ENCODE measurements at places on chromosomes 12 and 14.
A peak's percentile ranks its signal among the peaks of the same experiment; 100 is the strongest.

DNA sequence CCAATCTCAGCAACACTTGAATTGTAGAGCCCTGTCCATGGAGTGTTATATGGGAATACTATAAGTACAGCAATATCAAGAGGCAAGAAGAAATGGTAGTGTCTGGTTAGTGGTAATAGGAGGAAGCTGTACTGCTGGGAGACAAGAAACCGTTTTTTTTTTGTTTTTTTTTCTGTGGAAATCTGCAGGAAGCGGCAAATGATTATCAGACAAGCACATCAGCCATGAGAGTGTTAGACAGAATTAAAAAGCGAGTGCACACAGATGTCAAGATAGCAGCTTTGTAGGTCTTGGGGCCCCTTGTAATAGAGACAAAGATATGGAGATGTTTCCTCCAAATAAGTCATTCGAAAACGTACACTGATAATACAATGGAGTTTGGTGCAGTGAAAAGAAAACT is 6.7 kb downstream of the TESPA1 start:
- peaks cover 97% of the 10 kb centered on the region for H3K36me3 ChIP-seq
- H3K4me1 ChIP-seq, result peaks cover 94% of the 10 kb centered on the region
- H3K27me3 ChIP-seq, result no peaks in the 10 kb centered on the region
- H3K4me3 ChIP-seq, result peak overlapping the region; percentile 84

DNA sequence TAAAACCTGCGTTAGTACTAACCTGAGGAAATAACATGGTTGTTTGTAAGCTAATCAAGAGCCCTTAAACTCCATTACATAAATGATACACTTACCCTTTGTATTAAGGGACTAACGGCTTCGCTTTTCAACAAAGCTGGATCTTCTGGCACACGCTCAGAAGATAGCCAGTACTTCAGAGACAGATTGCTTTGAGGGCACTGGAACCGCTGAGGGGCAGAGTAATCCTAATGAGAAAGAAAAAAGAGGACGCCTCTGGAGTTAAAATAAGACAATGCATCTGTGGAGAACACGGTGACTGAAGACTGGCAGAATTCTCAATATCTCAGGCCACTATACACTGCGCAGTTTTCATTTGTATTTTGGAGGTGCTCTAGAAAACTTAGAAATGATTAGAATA is 1.5 kb upstream of the KTN1 start:
- H3K36me3 ChIP-seq, result peaks cover 29% of the 10 kb centered on the region
- H3K27me3 ChIP-seq, result no peaks in the 10 kb centered on the region
- peaks cover 35% of the 10 kb centered on the region for H3K4me1 ChIP-seq
- no peak for DNase-seq
- peak overlapping the region; percentile 91 for H3K4me3 ChIP-seq

DNA sequence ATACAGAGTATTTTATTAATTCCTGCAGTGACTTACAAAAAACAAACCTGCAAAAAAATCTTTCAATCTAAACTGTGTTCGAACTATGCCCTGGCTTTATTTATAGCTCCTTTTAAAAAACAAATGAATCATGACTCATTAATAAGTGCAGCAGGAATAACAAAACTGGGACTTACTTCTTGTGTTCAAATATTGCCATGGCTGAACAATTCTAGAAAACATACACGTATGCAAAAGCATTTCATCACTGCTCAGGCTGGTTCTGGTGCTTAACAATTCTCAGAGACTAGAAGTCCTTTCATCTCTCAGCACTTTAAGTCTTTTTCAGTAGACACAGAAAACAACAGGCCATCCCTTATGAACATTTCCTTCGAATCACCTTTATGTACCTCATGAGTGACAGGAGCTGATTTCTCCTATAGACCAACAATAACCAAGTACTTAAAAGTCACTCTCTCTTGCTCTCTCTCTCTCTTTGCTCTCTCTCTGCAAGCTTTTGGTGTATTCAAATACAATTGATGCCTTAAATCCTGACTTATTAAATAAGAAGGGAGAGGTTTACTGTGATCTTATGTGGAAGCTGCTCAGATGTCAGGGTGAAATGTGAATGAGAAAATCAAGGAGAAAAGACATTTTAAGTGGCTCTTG is 268.8 kb downstream of the TTC8 start:
- DNase-seq, result no peak
- no peak overlapping the region for H3K4me3 ChIP-seq
- no peaks in the 10 kb centered on the region for H3K36me3 ChIP-seq
- H3K4me1 ChIP-seq, result no peaks in the 10 kb centered on the region
- H3K27me3 ChIP-seq, result no peaks in the 10 kb centered on the region

- DNase-seq, result no peak
- H3K4me3 ChIP-seq, result no peak overlapping the region
Observed at GRCh38 chr14:51544471-51544870, 107.2 kb upstream of the FRMD6 start.

GRCh38 chr12:62933220-62933601 is 1.7 kb downstream of the PPM1H start:
- peaks cover 60% of the 10 kb centered on the region for H3K27me3 ChIP-seq
- no peaks in the 10 kb centered on the region for H3K36me3 ChIP-seq
- peaks cover 11% of the 10 kb centered on the region for H3K4me1 ChIP-seq
- no peak overlapping the region for H3K4me3 ChIP-seq

GRCh38 chr12:9706086-9706685 is 26.7 kb downstream of the CLECL1 start:
- H3K36me3 ChIP-seq, result peaks cover 26% of the 10 kb centered on the region
- peaks cover 68% of the 10 kb centered on the region for H3K4me1 ChIP-seq
- peak overlapping the region; percentile 70 for H3K27ac ChIP-seq
- H3K27me3 ChIP-seq, result no peaks in the 10 kb centered on the region
- H3K4me3 ChIP-seq, result no peak overlapping the region
- DNase-seq, result no peak

DNA sequence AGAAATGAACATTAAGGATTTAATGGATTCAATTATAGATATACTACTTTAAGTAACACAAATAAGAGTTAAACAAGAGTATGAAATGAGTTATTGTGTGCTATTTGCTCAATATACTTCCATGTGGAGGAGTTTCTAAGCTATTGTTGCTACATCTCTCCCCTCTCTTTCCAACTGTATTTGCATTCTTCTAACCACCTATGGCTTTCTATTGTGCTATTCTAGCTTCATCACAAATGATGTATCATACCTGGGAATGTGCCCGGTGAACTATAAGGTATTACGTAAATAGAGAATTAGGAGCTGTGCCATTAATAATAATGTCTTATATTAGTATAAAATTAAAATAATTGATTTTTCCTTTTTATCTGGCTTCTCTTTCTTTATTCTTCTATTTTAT is 87.1 kb upstream of the PLEKHG7 start:
- DNase-seq, result no peak
- H3K36me3 ChIP-seq, result no peaks in the 10 kb centered on the region
- no peak overlapping the region for H3K4me3 ChIP-seq
- no peaks in the 10 kb centered on the region for H3K27me3 ChIP-seq
- H3K27ac ChIP-seq, result no peak overlapping the region

DNA sequence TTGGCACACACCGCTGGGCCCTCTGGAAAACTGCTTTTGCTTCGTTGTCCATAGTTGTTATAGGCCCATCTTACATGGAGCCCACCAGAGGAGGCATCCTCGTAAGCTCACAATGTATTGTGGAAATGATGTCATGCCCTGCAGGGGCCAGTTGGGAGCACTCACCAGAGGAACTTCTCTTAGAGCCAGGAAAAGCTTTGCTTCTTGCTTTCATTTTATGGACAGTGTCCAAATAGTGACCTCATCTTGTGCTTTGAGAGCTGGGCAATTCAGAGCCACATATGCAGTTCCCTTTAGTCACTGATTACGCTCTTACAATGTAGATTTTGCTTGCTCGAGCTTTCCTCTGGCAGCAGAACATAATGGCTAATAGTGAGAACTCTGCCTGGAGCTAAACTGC is 275.6 kb downstream of the AACS start:
- no peak overlapping the region for H3K27ac ChIP-seq
- DNase-seq, result no peak

- H3K27me3 ChIP-seq, result peaks cover 16% of the 10 kb centered on the region
- peak overlapping the region; percentile 86 for H3K4me3 ChIP-seq
- H3K4me1 ChIP-seq, result peaks cover 39% of the 10 kb centered on the region
- peak; percentile 77 for DNase-seq
- peaks cover 2% of the 10 kb centered on the region for H3K36me3 ChIP-seq
- H3K27ac ChIP-seq, result peak overlapping the region; percentile 92
Observed at GRCh38 chr12:2691345-2692071, 103.3 kb upstream of the FKBP4 start.

- no peak for DNase-seq
- H3K4me3 ChIP-seq, result no peak overlapping the region
- no peaks in the 10 kb centered on the region for H3K36me3 ChIP-seq
Observed at GRCh38 chr12:52659951-52660350, 7.9 kb upstream of the KRT2 start.

DNA sequence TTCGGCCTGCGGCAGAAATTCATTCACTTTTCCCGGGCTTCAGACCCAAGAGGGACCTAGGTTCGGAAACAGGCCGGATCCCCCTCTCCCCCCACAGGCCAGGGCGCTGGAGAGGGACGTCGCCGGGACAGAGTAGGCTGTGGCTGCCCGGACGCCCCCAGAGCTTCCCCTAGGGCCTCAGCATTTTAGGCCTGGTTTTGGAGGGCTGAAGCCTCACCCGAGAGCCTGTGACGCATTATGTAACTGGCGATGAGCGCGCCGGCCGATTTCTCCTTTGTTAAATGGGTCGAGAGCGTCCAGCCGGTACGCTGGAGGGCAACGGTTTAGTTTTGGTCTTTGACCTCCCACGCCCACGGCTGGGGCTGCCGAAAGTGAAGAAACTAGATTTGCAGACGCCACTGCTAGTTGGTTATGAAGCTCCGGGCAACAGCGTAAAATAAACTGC is 657 bp downstream of the PEBP1 start:
- H3K4me1 ChIP-seq, result peaks cover 36% of the 10 kb centered on the region
- peak overlapping the region; percentile 94 for H3K4me3 ChIP-seq
- peak overlapping the region; percentile 81 for H3K27ac ChIP-seq
- peak; percentile 71 for DNase-seq

- H3K4me1 ChIP-seq, result no peaks in the 10 kb centered on the region
- DNase-seq, result no peak
- H3K27me3 ChIP-seq, result peaks cover 20% of the 10 kb centered on the region
- H3K36me3 ChIP-seq, result no peaks in the 10 kb centered on the region
Observed at GRCh38 chr12:130184404-130185090, 22.3 kb downstream of the FZD10 start.

DNA sequence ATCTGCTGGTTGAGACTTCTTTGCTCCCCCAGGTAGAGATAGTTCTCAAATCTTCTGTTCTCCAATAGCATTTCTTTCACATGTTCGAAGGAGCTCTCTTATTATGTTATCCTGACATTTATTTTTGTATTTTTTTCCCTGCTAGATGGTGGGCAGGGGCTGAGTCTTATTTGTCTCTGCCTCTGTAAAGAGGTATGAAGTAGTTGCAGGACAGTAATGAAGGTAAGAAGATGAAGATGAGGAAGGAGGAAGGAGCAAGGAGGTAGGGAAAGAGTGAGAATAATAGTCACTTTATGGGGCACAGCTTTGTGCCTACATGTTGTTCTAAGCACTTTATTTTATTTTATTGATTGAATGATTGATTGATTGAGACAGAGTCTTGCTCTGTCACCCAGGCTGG is 5.0 kb upstream of the CIROP start:
- no peak overlapping the region for H3K27ac ChIP-seq
- H3K4me1 ChIP-seq, result peaks cover 5% of the 10 kb centered on the region
- no peak for DNase-seq

GRCh38 chr12:113261847-113262470 is 40.7 kb downstream of the TPCN1 start:
- H3K4me1 ChIP-seq, result peaks cover 45% of the 10 kb centered on the region
- no peak for DNase-seq
- H3K27ac ChIP-seq, result peak overlapping the region; percentile 85

DNA sequence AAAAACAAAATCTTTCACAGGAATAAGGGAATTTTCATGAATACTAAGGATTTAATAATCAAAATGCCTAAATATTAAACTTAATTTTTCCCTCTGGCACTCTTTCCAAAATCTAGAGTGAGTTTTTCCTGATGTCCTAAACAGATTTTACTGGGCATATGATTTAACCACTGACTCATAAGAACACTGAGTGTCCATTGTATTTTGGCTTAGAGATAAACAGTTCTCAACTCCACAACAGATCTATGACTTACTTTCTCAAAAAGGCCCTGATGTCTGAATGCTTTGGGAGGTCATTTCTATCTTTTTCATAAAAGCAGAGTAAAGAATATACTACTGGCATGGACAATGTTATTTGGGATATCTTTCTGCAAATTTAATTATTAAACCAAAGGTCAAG is 15.0 kb downstream of the TMBIM4 start:
- no peak overlapping the region for H3K27ac ChIP-seq
- no peak for DNase-seq
- no peaks in the 10 kb centered on the region for H3K27me3 ChIP-seq
- peaks cover 62% of the 10 kb centered on the region for H3K36me3 ChIP-seq
- peaks cover 56% of the 10 kb centered on the region for H3K4me1 ChIP-seq

GRCh38 chr12:54287261-54288157 is 7.0 kb downstream of the HNRNPA1 start:
- H3K27ac ChIP-seq, result no peak overlapping the region
- peaks cover 3% of the 10 kb centered on the region for H3K36me3 ChIP-seq
- peaks cover 40% of the 10 kb centered on the region for H3K4me1 ChIP-seq
- no peaks in the 10 kb centered on the region for H3K27me3 ChIP-seq

- no peak overlapping the region for H3K27ac ChIP-seq
- peaks cover 9% of the 10 kb centered on the region for H3K36me3 ChIP-seq
- H3K4me3 ChIP-seq, result no peak overlapping the region
- no peaks in the 10 kb centered on the region for H3K27me3 ChIP-seq
Observed at GRCh38 chr12:67645601-67646000, 2.9 kb upstream of the DYRK2 start.

DNA sequence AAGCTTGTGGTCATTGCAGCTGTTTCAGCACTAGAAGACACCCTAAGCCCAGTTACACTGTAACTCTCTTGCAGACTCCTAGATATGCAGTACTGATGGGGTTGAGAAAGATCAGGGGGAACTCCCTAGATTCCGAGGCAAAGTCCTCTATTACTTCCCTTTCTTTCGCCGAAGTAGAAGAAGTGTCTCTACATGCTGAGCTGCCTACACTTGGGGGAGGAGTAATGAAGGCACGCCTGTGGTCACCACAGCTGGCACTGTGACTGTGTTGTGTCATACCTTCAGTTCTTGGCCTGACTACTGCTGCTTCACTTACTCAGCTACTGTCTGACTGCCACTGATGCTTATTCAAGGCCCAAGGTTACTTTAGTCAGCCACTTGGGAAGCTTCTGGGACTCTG is 35.1 kb upstream of the RPL10L start:
- no peak overlapping the region for H3K4me3 ChIP-seq
- no peaks in the 10 kb centered on the region for H3K36me3 ChIP-seq
- DNase-seq, result no peak
- no peak overlapping the region for H3K27ac ChIP-seq

DNA sequence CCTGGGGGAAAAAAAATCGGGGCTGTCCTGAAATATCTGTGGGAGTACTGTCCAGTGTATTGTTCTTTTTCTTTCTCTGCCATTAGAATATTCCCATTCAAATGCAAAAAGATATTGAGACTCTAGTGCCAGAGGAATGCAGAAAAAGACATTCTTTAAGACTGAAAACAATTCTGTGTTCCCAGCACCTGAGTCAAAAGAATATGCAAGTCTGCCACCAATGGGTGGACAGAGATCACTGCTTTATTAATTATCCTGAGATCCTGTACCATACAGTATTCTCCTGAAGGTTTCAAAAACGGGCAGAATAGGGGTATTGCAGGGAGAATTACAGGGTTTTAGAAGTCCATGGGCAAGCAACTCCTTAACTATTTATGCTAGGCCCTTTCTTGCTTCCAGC is 361.8 kb downstream of the C12orf50 start:
- peaks cover 2% of the 10 kb centered on the region for H3K4me1 ChIP-seq
- no peak overlapping the region for H3K27ac ChIP-seq
- H3K27me3 ChIP-seq, result no peaks in the 10 kb centered on the region

- H3K4me1 ChIP-seq, result peaks cover 82% of the 10 kb centered on the region
- H3K27ac ChIP-seq, result peak overlapping the region; percentile 14
- no peak overlapping the region for H3K4me3 ChIP-seq
- DNase-seq, result no peak
- no peaks in the 10 kb centered on the region for H3K27me3 ChIP-seq
Observed at GRCh38 chr12:70255311-70255710, 12.1 kb downstream of the CNOT2 start.
